Stimulated activated CD4-positive, alpha-beta T cell treated with anti-CD3 and anti-CD28 coated beads, Interleukin-1b, Interleukin-23, amount 100 ng/mL, for 1 hour (primary cell): ENCODE measurements at places on chromosomes 6 and 20.

DNA sequence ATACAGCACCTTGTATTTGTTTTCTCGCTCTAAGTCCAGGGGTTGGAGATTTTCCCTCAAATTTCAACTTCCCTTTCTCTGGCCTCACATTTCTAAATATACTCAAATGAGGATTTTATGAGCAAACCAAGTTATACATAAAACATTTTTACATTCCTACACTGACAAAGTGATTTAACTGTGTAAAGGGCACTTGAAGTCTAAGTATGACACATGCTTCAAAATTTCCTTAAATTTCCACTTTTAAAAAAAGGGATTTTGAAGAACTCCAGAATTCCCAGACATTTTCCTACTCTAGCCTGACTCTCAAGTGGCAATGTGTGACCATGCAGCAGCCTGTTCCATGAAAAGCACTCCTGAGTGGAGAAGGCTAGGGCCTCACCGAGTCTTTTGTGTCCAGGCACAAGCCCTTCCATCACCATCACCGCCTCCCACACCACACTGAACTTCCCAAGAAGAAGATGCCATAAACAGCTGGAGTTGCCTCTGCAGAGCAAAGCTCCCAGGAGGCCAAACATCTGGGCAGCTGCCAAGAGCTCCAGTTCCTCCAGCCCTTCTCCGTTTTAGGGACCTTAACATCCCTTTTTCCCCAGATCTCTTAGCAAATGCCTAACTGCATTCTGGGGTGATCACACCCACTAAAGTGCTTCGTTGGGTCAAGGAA is 68.9 kb downstream of the NCR2 start:
- DNase-seq = no peak

DNA sequence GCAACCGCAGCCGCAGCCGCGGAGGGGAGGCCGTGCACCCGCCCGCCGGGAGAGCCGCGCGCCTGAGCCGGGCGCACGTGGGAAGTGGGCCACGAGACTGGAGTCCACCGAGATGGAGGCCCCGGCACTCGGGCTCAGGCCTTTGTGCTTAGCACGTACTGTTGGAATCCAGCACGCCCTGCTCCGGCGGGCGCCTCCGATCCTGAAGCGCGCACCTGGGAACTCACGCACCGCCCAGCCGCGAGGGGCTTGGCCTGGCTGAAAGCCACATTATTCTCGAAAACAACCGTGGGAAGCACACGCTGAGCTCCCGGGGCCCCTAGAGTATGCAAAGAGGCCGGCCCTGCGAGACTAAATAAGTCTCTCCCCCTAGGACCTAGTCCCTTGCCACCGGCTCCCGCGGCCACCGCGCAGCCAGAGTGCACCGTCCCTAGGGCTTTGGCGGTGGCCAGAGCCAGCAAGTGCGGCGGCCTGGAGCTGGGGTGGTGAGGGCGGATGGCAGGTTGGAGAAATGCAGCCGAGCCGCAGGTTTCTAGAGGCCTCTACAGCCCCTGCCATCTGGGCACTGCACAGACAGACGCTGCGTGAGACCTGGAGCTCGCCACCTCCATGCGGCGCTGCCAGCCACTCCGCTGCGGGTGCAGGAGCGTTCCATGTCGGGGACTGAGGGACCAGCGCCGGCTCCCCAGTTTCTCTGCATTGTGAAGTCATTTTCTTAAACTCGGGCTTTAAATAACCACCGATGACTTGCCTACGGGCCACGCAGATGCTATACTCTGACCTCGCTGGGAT is 42.0 kb upstream of the LY86 start:
- DNase-seq = no peak

DNA sequence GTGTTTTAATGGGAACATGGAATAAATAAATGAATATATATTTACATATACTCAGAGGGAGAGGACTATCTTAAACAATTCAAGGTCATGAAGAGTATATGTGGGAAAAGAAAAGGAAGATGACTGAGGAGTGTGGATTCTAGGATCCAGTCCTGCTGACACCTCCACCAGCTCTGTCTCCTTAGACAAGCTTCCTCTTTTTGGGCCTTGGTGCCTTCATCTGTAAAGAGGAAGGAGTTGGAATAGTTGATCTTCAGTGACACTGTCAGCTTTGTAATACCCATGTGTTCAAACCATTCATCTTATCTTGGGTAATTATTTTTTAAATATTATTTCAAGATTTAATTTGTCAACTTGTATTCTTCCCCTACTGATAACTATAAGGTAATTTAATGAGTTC is 338.0 kb downstream of the ADGRB3 start:
- DNase-seq = no peak

GRCh38 chr6:147127587-147127986 is 76.6 kb upstream of the STXBP5 start:
- no peak for DNase-seq

- no peak for DNase-seq
These were observed 139.2 kb downstream of the BACH2 start for GRCh38 chr6:90157441-90157840.

DNA sequence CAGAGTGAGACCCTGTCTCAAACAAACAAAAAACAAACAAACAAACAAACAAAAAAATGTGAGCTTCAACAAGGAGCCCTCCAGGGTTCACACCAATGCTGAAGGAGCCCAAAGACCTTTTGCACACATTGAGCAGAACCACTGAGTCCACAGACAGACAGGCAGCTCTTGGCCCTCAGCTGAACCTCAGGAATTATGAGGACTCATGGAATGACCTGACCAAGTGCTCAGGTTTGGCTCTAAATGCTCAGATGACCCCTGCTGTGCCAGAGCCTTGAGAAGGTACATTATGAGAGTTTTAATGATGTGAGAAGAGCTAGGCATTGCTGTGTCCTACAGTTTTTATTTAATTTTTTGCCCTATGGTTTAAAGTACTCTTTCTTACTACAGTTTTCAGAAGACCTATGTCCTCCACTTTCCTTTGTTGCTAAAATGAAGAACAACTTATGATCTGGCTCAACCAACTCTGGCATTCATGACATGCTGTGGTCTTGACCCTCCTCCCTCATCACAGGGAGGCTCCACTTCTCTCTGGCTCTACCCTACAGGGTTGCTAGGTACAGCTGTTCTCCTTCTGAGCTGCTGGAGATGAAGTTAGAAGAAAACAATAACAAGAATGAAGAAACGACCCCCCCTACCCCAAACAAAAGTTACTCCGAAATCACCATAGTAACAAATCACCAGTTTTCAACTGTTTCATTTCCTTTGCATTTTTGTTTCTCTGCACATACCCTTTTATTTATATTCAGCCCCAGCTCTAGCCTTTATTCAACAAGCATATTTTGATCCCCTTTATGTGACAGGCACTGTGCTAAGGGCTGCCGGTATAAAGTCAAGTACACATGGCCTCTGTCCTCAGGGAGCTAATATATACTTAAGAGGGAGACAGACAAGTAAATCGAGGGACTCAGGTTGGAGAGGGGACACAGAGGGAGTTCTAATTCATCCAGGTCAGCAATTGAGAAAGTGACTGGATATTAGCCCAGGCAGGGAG is 128.7 kb upstream of the TRAF3IP2 start:
- DNase-seq = no peak

DNA sequence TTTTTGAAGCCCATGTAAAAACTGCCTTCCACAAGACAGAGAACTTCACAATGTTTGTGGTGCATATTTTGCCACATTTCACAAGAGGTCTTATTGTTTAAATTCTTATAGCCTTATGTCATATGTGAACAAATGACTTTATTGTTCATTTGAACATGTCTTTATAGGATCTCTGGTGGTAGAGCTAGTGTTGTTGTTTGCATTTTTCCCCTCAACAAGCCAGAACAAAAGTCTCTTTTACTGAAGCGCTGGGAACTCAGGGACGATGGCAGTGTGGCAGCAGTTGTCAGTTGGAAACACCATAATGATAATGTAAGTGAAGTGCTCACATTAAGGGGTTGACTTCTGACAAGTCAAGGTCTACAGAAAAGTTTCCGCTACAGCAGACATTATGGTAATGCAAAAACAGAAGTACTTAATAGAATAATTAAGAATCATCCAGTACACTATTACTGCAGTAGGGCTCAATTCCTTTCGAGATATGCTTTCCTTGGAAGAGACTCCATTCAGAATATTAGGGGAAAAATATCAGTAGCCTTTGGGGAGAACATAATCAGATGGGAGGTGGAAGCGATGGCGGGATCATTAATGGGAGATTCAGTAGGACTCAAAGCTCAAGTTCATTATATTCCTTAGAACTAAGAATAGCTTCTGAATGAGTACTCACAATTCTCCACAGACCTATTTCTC is 180.0 kb downstream of the GJA10 start:
- DNase-seq = no peak
